ENCODE measurements at places on chromosomes 13 and 19.

DNA sequence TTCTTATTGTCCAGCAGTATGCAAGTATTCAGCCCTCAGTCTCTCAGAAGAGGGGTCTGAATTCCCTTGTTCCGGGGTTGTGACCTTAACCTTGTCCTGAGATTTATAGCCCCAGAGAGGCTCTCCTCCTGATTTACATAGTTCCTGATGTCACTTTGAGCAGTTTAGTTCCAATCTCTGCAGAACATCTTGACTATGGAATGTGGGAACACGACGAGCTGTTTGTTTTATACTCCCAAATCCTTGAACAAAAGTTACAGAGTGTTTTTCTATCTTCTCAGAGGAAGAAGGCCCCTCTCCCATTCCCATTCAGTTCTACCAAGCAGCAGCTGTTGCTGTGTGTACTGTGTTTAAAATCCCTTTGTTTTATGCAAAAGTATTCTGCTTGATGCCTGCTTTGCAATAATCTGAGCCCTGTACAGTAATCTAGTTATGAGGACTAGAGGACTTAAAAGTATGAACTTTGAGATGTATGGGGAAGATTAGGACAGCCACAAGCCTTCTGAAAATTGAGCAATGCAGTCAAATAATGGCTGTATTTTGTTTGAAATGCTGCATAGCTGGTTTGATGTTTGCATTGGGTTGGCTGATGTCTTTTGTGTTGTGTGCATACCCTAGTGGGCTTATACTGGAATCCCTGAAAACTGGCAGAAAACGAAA, 74.7 kb downstream of the KL start:
- DNase-seq: no peak

- no peak for DNase-seq
These were observed 8.1 kb downstream of the ALOX5AP start for GRCh38 chr13:30743319-30744055.

DNA sequence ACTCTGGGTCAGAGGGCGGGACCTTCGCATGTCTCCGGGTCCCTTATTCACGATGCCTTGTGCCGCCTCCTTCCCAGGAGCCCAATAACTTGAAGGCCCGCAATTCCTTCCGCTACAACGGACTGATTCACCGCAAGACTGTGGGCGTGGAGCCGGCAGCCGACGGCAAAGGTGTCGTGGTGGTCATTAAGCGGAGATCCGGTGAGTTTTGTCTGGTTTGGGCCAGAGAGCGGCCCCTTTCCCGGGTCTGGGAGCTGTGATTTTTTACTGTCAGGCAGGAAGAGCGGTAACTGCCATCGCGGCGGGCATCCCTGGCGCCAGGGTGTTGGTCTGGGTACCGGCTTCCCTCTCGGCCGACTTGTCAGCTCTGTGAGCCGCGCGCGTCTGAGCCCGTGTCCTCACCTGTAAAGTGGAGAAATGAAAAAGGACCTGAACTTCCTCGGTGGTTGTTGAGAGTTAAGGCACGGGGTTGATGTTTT, 800 bp downstream of the RPL28 start:
- DNase-seq: no peak

GRCh38 chr13:106173346-106173745, 362.1 kb downstream of the EFNB2 start:
- no peak for DNase-seq

- DNase-seq: peak; percentile 42
These were observed 41.7 kb downstream of the TNFSF11 start for GRCh38 chr13:42615691-42616090.
